ENCODE measurements at places on chromosomes 4 and X.

DNA sequence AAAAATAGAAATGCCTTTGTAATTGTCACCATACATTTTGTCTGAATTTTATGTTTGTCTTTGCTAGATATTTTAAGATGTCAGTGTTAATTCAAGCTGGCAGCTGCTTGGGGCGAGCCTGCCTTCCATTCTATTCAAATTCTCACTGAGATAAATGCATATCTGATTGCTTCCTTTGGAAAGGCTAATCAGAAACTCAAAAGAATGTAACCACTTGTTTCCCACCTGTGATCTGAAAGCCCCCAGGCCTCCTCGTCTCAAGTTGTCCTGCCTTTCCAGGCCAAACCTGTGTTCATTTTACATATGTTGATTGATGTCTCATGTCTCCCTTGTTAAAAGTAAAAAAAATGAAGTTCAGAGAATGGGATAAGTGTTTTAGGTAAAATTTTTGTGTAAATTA, 318.7 kb upstream of the TECRL start:
- no peak for DNase-seq

- no peak for DNase-seq
Observed at GRCh38 chr4:153138736-153139135, 65.5 kb upstream of the TRIM2 start.

DNA sequence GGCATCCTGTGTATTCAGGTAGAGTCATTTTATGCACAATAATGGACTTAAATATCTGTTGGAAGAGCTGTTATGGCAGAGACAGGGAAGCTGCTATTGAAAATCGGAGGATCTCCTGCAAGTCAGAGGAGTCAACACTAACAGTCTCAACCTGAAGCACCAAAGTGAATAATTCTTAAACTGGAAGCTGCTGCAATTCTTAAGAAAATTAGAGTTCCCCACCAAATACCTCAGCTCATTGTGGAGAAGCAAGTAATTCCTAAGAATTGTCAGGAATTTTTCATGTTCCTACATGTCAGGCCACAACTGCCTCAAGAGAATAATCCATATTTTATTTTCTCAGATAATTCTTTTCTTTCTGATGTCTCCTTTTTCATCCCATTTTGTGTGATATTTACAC, 892.6 kb upstream of the LCORL start:
- no peak for DNase-seq

DNA sequence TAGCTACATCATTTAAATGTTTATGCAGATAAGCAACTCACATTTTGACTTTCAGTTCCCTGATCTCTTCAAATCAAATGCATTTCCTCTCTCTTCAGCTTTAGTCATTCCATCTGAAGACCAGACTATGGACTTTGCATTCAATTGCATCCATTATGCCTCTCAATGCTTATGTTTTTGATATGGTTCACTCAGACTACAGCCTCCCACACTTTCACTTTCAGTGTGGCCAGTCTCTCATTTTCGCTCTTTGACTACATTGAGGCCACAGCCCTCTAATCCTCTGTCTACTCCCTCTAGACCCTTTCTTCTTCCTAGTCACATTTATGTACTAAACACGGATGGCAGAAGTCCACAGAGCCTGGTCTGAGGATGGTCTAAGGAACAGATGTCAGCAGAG, 24.5 kb upstream of the VEGFC start:
- no peak for DNase-seq

- DNase-seq = no peak
Observed at GRCh38 chrX:153561337-153561736, 37.6 kb downstream of the CCNQ start.

- no peak for DNase-seq
Observed at GRCh38 chrX:31540313-31540712, 468.5 kb upstream of the FTHL17 start.
